ENCODE measurements at places on chromosomes 7 and 10.

DNA sequence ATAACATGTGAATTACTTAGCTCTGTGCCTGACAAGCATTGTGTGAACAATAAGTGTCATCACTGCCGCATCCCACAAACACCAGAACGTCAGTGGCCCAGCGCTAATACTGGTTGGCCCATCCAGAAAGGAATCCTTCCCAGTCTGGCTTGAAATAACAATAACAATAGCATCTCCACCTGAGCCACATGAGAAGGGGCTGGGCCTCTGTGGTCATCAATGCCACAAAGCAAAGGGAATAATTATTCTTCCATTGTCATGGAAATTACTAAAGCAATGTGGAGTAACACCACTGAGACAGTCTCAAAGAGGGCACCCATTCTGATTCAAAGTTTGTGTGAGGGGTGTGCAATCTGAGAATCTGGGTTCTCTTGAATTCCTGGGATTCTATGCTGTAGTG, 105.7 kb upstream of the INHBA start:
- no peak for DNase-seq
- no peaks in the 10 kb centered on the region for H3K27me3 ChIP-seq
- H3K4me1 ChIP-seq: peaks cover 6% of the 10 kb centered on the region
- H3K27ac ChIP-seq: no peak overlapping the region
- H3K36me3 ChIP-seq: no peaks in the 10 kb centered on the region

- H3K4me3 ChIP-seq: no peak overlapping the region
- no peaks in the 10 kb centered on the region for H3K36me3 ChIP-seq
- H3K27me3 ChIP-seq: no peaks in the 10 kb centered on the region
- DNase-seq: no peak
- H3K4me1 ChIP-seq: no peaks in the 10 kb centered on the region
Observed at GRCh38 chr10:66586897-66587679, 338.7 kb upstream of the LRRTM3 start.

DNA sequence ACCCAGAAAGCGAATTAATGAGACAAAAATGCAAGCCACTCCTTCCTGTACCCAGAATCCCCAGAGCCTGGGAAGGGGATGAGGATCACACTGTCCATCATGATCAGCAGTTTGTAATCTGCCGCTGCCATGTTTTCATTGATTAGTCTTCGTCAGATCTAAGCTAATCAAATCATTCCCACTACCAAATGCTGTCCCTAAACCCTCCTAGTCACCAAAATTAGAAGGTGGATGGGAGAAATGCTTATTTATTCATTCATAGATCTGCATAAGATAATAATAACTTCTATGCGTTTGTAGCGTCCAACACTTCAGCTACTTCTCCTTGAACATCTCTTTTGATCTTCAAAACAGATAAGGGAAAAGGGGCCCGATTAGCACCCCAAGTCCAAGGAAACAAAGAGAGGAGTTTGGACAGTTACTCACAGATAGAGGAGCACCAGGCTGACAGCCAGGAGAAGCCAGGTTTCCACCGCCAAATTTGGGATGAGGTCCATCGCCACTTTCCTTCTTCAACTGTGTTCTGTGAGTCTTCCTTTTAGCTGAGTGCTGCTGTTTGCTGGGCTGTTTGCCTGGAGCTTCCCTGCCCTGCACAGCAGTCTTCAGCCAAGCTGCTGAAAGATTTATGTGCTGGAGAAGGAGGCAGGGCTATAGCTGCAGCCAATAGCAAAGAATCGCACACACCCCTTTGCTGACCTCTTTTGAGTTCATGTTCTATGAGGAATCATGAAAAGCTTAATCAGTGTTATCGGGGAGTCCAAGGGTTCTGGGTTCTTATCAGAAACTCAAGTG, at the start of gene CYP3A5:
TSS of gene CYP3A5 (minus strand) at position 597 of the 792 bp plus-strand sequence. CDS start at position 497, 100 bp downstream.
- no peaks in the 10 kb centered on the region for H3K27me3 ChIP-seq
- no peaks in the 10 kb centered on the region for H3K4me1 ChIP-seq
- no peak within 1 kb of the TSS for H3K4me3 ChIP-seq
- H3K27ac ChIP-seq: no peak within 1 kb of the TSS

DNA sequence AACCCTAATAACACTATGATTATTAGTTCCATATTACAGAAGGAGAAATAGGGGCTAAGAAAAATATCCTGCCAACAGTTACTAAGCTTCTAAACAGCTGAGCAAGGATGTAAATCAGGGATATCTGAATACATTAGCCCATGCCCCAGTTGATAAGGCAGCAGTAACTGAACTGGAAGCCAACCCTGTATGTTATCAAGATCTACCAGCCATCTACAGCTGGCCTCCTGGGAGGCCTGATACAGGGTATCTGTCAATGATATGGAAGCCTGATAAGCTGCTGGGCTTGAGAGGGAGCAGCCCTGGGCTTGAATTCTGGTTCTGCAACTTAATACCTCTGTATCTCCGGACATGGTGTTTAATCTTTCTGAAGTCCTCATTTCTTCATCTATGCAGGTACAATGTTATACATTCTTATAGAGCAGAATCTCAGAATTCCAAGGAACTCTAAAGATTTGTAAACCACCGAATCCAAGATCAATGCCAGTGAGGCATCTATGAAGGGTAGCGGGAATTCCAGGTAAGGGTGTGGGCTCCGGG, 37.9 kb upstream of the AFAP1L2 start:
- no peaks in the 10 kb centered on the region for H3K4me1 ChIP-seq
- H3K36me3 ChIP-seq: peaks cover 9% of the 10 kb centered on the region
- DNase-seq: peak; percentile 29
- no peak overlapping the region for H3K4me3 ChIP-seq

GRCh38 chr10:19663344-19663743, 152.9 kb upstream of the PLXDC2 start:
- no peaks in the 10 kb centered on the region for H3K27me3 ChIP-seq
- no peaks in the 10 kb centered on the region for H3K4me1 ChIP-seq
- H3K4me3 ChIP-seq: no peak overlapping the region
- no peak for DNase-seq

- DNase-seq: no peak
- peaks cover 9% of the 10 kb centered on the region for H3K27me3 ChIP-seq
- no peak overlapping the region for H3K4me3 ChIP-seq
- no peaks in the 10 kb centered on the region for H3K4me1 ChIP-seq
- H3K27ac ChIP-seq: no peak overlapping the region
Observed at GRCh38 chr10:115117301-115117700, 24.1 kb downstream of the ATRNL1 start.

- DNase-seq: no peak
- H3K36me3 ChIP-seq: no peaks in the 10 kb centered on the region
- H3K27ac ChIP-seq: no peak overlapping the region
- H3K4me3 ChIP-seq: no peak overlapping the region
- no peaks in the 10 kb centered on the region for H3K4me1 ChIP-seq
Observed at GRCh38 chr10:127161482-127161881, 34.9 kb downstream of the INSYN2A start.

DNA sequence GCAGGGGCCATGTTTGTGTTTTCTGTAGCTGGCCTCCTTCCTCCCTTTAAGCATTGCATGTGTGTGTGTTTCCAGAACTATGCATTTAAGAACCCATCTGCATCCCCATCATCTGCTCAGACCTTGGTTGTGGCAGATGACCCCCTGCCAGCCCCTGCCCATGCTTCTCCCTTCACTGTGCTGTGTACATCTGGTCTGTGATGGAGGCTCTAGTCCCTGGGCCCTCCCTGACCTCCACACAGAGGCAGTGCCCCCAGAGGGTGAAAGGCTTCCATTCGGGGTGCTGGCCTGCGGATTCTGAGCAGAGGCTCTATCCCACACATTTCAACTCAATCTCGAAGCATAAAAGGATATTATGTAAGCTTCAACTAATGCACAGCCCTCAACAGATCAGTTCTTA, 89.4 kb downstream of the TACC2 start:
- DNase-seq: no peak
- H3K27ac ChIP-seq: no peak overlapping the region
- H3K4me3 ChIP-seq: no peak overlapping the region
- no peaks in the 10 kb centered on the region for H3K4me1 ChIP-seq
- H3K36me3 ChIP-seq: no peaks in the 10 kb centered on the region
- H3K27me3 ChIP-seq: no peaks in the 10 kb centered on the region

DNA sequence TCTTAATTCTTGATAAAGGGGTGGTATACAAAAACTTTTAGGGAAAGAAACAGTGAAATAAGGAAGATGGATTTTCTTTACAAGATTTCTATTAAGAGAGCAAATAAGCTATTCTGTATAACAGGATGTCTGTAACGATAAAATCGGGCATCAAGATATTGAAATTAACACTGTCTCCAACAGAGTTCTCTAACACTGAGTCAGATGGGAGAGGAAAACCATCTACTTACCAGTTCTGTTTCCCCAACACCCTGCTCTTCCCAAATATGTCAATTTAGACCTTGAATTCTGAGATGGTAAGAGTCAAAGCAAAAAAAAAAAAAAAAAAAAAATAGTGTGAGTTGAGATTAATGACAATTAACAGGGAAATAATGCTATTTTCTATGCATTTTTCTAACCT, 23.0 kb downstream of the SMURF1 start:
- H3K27me3 ChIP-seq: no peaks in the 10 kb centered on the region
- no peak for DNase-seq
- no peak overlapping the region for H3K4me3 ChIP-seq
- no peaks in the 10 kb centered on the region for H3K36me3 ChIP-seq
- H3K4me1 ChIP-seq: peaks cover 13% of the 10 kb centered on the region

- no peak overlapping the region for H3K4me3 ChIP-seq
- H3K4me1 ChIP-seq: no peaks in the 10 kb centered on the region
- peaks cover 25% of the 10 kb centered on the region for H3K27me3 ChIP-seq
- H3K27ac ChIP-seq: no peak overlapping the region
Observed at GRCh38 chr10:117801691-117802090, 245.1 kb downstream of the RAB11FIP2 start.

- H3K4me1 ChIP-seq: peaks cover 12% of the 10 kb centered on the region
- no peaks in the 10 kb centered on the region for H3K27me3 ChIP-seq
- no peak overlapping the region for H3K4me3 ChIP-seq
- H3K27ac ChIP-seq: no peak overlapping the region
- no peak for DNase-seq
- H3K36me3 ChIP-seq: no peaks in the 10 kb centered on the region
Observed at GRCh38 chr7:15837306-15837950, 150.9 kb upstream of the MEOX2 start.

DNA sequence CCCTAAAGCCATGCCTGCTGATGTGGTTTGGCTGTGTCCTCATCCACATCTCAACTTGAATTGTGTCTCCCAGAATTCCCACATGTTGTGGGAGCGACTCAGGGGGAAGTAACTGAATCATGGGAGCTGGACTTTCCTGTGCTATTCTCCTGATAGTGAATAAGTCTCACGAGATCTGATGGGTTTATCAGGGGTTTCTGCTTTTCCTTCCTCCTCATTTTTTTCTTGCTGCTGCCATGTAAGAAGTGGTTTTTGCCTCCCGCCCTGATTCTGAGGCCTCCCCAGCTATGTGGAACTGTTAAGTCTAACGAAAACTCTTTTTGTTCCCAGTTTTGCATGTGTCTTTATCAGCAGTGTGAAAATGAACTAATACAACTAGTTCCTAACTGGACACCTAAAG, 11.8 kb downstream of the MACROH2A2 start:
- no peaks in the 10 kb centered on the region for H3K27me3 ChIP-seq
- H3K4me3 ChIP-seq: no peak overlapping the region
- DNase-seq: peak; percentile 3
- H3K27ac ChIP-seq: no peak overlapping the region

DNA sequence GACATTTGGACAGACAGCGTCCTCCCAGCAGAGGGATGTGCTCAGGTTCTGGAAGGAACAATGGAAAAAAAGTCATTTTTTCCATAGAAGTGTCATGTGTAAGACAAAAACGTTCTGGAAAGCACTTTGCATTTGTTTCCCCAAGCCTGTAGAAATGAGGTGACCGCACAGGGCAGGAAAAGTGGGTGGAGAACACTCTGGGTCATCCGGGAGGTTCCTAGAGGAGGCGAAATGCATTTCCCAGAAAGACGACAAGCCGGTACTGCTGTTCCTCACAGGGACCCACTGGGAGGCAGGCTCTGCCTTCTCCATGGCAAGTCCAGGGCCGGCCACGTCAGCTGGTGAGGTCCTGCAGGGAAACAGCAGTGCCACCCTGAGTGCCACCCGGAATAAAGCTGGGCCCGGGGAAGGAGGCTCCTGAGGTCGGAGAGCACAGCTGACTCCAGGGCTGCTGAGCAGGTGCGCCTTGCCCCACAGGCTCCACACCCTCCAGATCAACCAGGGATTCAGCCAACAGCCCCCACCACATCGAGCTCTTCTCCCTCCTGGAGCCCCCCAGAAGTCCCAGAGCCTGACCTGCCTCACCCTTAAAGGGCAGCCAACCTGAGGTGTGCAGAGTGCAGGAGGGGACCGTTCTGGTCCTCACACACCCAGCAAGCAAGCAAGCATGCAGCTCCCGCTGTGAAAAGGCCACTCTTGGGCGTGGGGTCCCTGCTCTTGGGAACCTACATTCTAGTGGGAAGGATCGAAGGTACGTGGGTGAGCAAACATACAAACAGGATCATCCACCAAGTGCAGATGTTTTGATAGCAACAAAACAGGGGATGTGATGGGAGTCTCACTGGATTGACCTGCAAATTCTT, 28.8 kb upstream of the INPP5A start:
- no peak overlapping the region for H3K27ac ChIP-seq
- H3K36me3 ChIP-seq: no peaks in the 10 kb centered on the region
- no peaks in the 10 kb centered on the region for H3K27me3 ChIP-seq
- H3K4me3 ChIP-seq: no peak overlapping the region
- H3K4me1 ChIP-seq: no peaks in the 10 kb centered on the region

GRCh38 chr10:126309228-126309883, 78.9 kb downstream of the ADAM12 start:
- H3K27ac ChIP-seq: no peak overlapping the region
- DNase-seq: no peak
- H3K27me3 ChIP-seq: no peaks in the 10 kb centered on the region
- H3K36me3 ChIP-seq: no peaks in the 10 kb centered on the region
- H3K4me3 ChIP-seq: no peak overlapping the region
- no peaks in the 10 kb centered on the region for H3K4me1 ChIP-seq

GRCh38 chr10:78975926-78976325, 92.8 kb upstream of the ZMIZ1 start:
- H3K4me1 ChIP-seq: peaks cover 26% of the 10 kb centered on the region
- H3K4me3 ChIP-seq: no peak overlapping the region
- no peak overlapping the region for H3K27ac ChIP-seq
- no peaks in the 10 kb centered on the region for H3K36me3 ChIP-seq
- H3K27me3 ChIP-seq: no peaks in the 10 kb centered on the region

- no peak overlapping the region for H3K4me3 ChIP-seq
- DNase-seq: no peak
- H3K27me3 ChIP-seq: no peaks in the 10 kb centered on the region
- H3K36me3 ChIP-seq: no peaks in the 10 kb centered on the region
Observed at GRCh38 chr7:22129166-22129565, 183.5 kb upstream of the CDCA7L start.

All from common myeloid progenitor, CD34-positive (primary cell).